Large intestine (tissue), 12 donors: ENCODE measurements at places on chromosomes 3 and 15. TPM values are rescaled to one million over a fixed set of nuclear protein-coding genes. Genes with fewer than 3 reads are reported as not detected.

DNA sequence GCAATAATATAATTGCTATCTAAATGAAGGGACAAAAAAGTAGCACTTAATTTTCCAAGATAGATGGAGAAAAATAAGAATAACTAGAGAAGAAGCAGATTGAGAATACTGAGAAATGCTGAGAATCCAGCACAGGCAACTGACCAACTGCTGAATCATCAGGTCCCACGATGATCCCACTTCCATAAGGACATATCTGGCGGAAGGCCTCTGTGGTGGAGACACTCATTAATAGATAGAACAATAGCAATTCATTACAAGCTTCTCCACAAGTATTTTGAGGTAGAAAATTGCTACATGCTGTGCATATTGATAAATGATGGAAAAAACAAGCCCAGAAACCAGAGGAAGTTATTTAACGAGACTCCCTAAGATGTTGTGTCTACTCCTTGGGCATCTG, 105.9 kb downstream of the DUT start:
- no peak for DNase-seq
- peaks cover 31% of the 10 kb centered on the region for H3K36me3 ChIP-seq
- H3K27ac ChIP-seq: no peak overlapping the region

Gene MAGI1
- polyA plus RNA-seq: 31.2 TPM

- H3K27ac ChIP-seq: peak overlapping the region; percentile 83
- H3K4me3 ChIP-seq: no peak overlapping the region
- peaks cover 32% of the 10 kb centered on the region for H3K4me1 ChIP-seq
- no peaks in the 10 kb centered on the region for H3K27me3 ChIP-seq
- peaks cover 2% of the 10 kb centered on the region for H3K36me3 ChIP-seq
- no peak for DNase-seq
Observed at GRCh38 chr3:172142864-172143451, 103.6 kb downstream of the FNDC3B start.

- DNase-seq: no peak
- no peaks in the 10 kb centered on the region for H3K27me3 ChIP-seq
- H3K27ac ChIP-seq: no peak overlapping the region
Observed at GRCh38 chr3:23811919-23812318, 6.2 kb downstream of the UBE2E1 start.

DNA sequence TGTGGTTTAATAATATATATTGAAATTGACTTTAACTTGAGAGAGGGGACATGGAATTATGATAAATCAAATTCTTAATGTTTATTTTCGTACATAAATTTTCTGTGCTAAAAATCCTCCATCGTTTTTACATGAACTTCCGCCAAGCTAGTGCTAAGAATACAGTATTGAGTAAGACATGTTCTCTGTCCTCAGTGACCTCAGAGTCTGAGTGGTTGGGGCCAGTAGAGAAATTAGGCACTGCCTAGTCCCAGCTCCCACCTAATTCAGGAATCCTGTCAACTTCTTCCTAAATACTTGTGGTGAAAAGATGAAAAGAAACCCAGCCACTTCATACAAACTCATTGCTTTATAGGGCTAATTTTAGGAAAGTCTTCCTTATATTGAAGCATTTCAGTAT, 110.3 kb downstream of the PPP2R3A start:
- no peaks in the 10 kb centered on the region for H3K4me1 ChIP-seq
- no peaks in the 10 kb centered on the region for H3K27me3 ChIP-seq
- no peak overlapping the region for H3K27ac ChIP-seq
- no peak for DNase-seq
- no peak overlapping the region for H3K4me3 ChIP-seq
- H3K36me3 ChIP-seq: peaks cover 2% of the 10 kb centered on the region

DNA sequence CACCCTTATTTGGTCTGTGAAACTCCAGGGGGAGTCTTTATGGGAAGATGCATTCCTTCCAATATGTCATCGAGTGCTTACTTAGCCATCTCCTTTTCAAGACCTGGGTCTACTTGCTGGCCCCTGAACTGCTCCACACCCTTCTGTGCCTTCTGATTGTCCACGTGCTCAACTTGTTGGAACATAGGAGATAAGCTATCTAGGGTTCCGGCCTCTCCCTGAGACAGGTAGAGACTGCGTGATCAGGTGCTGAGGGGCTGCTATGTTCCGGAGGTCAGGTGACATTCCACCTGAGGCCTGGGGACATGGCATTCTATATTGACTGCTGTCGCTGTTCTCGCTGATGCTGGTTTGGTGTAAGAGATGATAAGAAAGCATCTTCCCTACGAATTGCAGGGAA, 65.6 kb downstream of the ATP1B3 start:
- DNase-seq: peak; percentile 91
- H3K36me3 ChIP-seq: peaks cover 3% of the 10 kb centered on the region
- peak overlapping the region; percentile 95 for H3K27ac ChIP-seq
- H3K4me1 ChIP-seq: peaks cover 48% of the 10 kb centered on the region
- no peaks in the 10 kb centered on the region for H3K27me3 ChIP-seq
- no peak overlapping the region for H3K4me3 ChIP-seq

Gene MAP1A
- polyA plus RNA-seq: 5.4 TPM

DNA sequence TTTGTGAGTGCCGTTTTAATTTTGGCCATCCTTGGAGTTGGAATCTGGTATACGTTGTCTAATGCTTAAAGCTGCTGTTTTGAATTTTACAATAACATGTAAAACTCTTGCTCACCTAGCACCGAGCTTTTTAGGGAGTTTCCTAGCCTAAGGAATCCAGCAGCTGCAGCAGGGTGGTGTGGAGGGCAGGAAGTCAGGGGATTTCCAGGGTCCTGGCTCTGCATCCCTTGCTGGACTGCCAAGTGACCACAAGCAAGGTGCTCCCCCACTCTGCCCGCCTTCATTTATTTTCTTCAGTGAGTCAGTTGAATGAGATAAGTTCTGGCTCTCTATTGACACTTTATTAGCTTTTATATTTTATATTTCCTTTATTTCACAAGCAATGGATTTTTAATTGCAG, 113.7 kb downstream of the ATG7 start:
- no peak overlapping the region for H3K27ac ChIP-seq
- H3K36me3 ChIP-seq: peaks cover 2% of the 10 kb centered on the region
- DNase-seq: no peak
- no peaks in the 10 kb centered on the region for H3K27me3 ChIP-seq
- peaks cover 10% of the 10 kb centered on the region for H3K4me1 ChIP-seq

DNA sequence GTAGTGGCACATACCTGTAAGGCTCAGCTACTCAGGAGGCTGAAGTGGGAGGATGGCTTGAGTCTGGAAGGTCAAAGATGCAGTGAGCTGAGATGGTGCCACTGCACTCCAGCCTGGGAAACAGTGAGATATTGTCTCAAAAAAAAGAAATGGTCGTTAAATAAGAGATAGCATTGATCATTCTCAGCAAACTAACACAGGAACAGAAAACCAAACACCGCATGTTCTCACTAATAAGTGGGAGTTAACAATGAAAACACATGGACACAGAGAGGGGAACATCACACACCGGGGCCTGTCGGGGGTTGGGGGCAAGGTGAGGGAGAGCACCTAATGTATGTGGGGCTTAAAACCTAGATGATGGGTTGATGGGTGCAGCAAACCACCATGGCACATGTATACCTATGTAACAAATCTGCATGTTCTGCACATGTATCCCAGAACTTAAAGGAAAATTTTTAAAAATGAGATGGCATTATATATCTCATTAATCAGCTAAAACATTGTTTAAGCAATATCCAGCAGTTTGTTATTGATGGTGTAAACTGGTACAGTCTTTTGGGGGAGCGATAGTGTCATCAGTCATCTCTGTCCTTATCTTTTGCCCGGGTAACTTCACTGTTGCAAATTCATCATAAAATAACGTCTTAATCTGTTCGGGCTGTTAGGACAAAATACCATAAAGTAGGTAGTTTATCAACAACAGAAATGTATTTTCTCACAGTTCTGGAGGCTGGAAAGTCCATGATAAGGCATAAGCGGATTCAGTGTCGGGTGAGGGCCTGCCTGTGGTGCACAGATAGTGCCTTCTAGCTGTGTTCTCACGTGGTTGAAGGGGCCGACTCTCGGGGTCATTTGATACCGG, 1.7 kb upstream of the MAN2A2 start:
- no peak for DNase-seq
- H3K36me3 ChIP-seq: peaks cover 17% of the 10 kb centered on the region
- H3K4me1 ChIP-seq: peaks cover 7% of the 10 kb centered on the region
- peak overlapping the region; percentile 62 for H3K4me3 ChIP-seq

GRCh38 chr15:62841269-62841628, 201.3 kb upstream of the TPM1 start:
- H3K36me3 ChIP-seq: peaks cover 61% of the 10 kb centered on the region
- no peak overlapping the region for H3K27ac ChIP-seq
- H3K4me1 ChIP-seq: no peaks in the 10 kb centered on the region
- no peaks in the 10 kb centered on the region for H3K27me3 ChIP-seq

DNA sequence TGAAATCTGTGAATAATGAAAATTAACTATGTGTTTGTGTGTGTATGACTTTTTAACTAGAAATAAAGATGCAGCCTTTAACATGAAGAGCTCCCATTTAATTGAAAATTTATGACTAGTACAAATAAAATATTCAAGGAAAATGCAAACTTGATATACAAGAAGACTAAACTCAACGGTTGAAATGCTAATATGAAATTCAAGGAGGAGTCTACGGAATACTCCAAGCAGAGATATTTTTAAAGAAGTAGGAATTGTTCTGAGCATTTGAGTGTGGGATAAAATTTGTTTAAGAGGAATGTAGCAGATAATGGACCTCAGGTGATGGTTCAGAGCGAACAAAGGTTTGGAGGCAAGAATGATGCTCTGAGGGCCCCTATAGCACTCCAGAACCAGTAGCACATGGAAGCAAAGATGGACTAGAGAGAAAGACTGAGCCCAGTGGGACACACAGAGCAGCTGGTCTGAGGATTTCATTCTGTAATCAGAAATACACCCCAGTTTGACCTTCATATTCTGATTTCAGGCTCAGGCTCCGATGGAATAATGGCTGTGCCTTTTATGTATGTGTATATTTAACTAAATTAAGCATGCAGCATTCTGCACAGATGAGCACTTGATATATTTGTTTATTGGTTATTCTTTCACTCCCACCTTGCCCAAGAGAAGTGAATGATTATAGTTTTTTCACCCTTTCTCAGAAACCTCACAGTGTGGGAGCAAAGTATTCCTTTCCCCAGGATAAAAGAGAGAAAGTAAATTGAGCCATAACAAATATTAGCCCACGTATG, 227.1 kb downstream of the ZPLD1 start:
- H3K4me1 ChIP-seq: no peaks in the 10 kb centered on the region
- H3K36me3 ChIP-seq: no peaks in the 10 kb centered on the region
- no peaks in the 10 kb centered on the region for H3K27me3 ChIP-seq
- no peak overlapping the region for H3K4me3 ChIP-seq
- no peak for DNase-seq

GRCh38 chr3:112302881-112303763, 9.1 kb upstream of the SLC9C1 start:
- H3K4me1 ChIP-seq: no peaks in the 10 kb centered on the region
- DNase-seq: no peak
- peak overlapping the region; percentile 45 for H3K4me3 ChIP-seq
- H3K27ac ChIP-seq: no peak overlapping the region
- H3K27me3 ChIP-seq: no peaks in the 10 kb centered on the region

DNA sequence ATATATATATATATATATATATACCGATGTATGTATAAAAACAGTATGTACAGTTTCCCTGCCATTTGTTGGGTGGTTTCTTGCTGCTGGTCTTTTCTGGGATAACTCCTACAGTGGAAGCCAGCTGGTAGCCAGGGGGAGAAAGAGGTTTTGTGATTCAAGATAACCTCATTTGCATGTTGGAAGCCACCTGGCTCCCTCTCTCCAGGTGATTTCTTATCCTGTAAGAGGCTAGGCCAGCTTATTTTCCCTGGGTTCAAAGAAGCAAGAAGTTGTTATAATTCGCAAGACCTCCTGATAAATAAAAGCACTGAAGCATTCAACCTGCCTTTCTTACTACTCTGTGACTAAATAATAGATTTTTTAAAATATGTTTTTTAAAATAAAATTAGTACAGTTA, 443.3 kb downstream of the VGLL3 start:
- H3K27me3 ChIP-seq: no peaks in the 10 kb centered on the region
- no peak overlapping the region for H3K4me3 ChIP-seq
- no peak overlapping the region for H3K27ac ChIP-seq
- H3K4me1 ChIP-seq: no peaks in the 10 kb centered on the region
- H3K36me3 ChIP-seq: no peaks in the 10 kb centered on the region

Gene CFAP100
- 0.45 TPM for polyA plus RNA-seq

DNA sequence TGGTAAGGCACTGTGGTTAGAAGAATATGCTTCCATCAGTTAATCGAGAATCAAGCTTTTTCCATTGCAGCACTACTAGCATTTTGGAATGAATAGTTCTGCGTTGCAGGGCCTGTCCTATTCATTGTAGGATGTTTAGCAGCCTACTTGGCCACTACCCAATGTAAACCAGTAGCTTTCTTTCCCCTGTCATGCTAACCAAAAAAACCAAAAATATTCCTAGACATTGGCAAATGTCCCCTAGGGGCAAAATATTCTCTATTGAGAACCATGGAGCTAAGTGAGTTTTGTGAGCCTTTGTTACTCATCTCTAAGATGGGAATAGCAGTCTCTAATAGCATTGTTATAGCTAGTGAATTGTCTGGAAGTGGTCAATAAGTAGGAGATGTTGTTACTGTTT, 187.2 kb downstream of the CADPS start:
- no peaks in the 10 kb centered on the region for H3K4me1 ChIP-seq
- no peak overlapping the region for H3K4me3 ChIP-seq
- no peaks in the 10 kb centered on the region for H3K27me3 ChIP-seq
- no peak for DNase-seq
- no peak overlapping the region for H3K27ac ChIP-seq

GRCh38 chr3:127734181-127734720, 61.5 kb downstream of the ABTB1 start:
- H3K27ac ChIP-seq: peak overlapping the region; percentile 40
- no peak for DNase-seq
- no peak overlapping the region for H3K4me3 ChIP-seq
- H3K4me1 ChIP-seq: peaks cover 21% of the 10 kb centered on the region
- H3K27me3 ChIP-seq: no peaks in the 10 kb centered on the region

- peak; percentile 19 for DNase-seq
- no peak overlapping the region for H3K27ac ChIP-seq
- no peaks in the 10 kb centered on the region for H3K27me3 ChIP-seq
- peak overlapping the region; percentile 20 for H3K4me3 ChIP-seq
- no peaks in the 10 kb centered on the region for H3K36me3 ChIP-seq
Observed at GRCh38 chr3:116863822-116864589, 154.4 kb downstream of the TUSC7 start.

Gene WDR49
- polyA plus RNA-seq: 0.13 TPM

GRCh38 chr3:99543796-99544195, 94.6 kb upstream of the COL8A1 start:
- H3K4me3 ChIP-seq: no peak overlapping the region
- no peaks in the 10 kb centered on the region for H3K4me1 ChIP-seq
- no peak overlapping the region for H3K27ac ChIP-seq
- no peak for DNase-seq
- H3K27me3 ChIP-seq: no peaks in the 10 kb centered on the region
- no peaks in the 10 kb centered on the region for H3K36me3 ChIP-seq

GRCh38 chr3:58072052-58072762, 64.0 kb downstream of the FLNB start:
- H3K36me3 ChIP-seq: peaks cover 7% of the 10 kb centered on the region
- no peak for DNase-seq
- peak overlapping the region; percentile 60 for H3K27ac ChIP-seq
- H3K4me3 ChIP-seq: no peak overlapping the region

- no peak overlapping the region for H3K4me3 ChIP-seq
- DNase-seq: no peak
Observed at GRCh38 chr15:38130205-38130567, 122.5 kb upstream of the SPRED1 start.
